CD4-positive, alpha-beta T cell treated with Interleukin-6 for 4 hours (primary cell): ENCODE measurements at places on chromosomes 7 and 10.

DNA sequence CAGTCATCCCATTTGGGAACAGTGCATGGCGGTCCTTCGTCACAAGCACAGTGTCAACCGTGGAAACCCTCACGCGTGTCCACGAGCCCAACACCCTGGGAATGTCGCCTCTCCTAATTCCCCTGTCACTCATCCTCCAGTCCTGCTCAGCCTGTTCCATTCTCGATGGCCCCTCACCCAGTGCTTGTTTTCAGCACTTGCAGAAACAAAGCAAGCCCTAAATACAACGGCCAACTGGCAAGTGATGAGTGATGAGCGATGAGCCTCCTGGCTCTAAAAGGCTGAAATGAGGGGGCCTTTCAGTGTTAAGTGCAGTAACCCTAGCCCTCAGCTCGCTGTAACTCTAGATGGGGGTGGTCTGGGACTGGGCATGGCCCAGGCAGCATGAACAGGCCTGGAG is 22.6 kb downstream of the NKX2-3 start:
- DNase-seq = no peak

- DNase-seq = no peak
Measured at GRCh38 chr7:36978461-36978860, 254.2 kb upstream of the AOAH start.

DNA sequence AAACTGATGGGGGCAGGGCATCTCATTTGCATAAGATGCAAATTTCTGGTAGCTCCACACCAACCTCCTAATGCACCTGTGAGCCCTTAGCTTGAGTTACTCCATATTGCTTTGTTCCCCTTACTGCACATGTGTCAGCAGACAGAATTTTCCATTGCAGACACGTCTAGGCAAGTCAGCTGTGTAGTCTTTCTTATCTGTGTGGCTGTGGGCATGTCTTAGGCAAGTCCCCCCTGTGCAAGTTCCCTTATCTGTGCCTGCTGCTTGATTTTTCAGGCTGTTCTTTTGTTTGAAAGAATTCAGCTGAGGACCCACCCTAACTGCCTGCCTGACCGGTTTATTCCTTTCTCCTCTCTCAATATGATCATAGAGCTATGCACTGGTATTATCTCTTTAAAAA is 28.5 kb upstream of the TRIM24 start:
- no peak for DNase-seq

DNA sequence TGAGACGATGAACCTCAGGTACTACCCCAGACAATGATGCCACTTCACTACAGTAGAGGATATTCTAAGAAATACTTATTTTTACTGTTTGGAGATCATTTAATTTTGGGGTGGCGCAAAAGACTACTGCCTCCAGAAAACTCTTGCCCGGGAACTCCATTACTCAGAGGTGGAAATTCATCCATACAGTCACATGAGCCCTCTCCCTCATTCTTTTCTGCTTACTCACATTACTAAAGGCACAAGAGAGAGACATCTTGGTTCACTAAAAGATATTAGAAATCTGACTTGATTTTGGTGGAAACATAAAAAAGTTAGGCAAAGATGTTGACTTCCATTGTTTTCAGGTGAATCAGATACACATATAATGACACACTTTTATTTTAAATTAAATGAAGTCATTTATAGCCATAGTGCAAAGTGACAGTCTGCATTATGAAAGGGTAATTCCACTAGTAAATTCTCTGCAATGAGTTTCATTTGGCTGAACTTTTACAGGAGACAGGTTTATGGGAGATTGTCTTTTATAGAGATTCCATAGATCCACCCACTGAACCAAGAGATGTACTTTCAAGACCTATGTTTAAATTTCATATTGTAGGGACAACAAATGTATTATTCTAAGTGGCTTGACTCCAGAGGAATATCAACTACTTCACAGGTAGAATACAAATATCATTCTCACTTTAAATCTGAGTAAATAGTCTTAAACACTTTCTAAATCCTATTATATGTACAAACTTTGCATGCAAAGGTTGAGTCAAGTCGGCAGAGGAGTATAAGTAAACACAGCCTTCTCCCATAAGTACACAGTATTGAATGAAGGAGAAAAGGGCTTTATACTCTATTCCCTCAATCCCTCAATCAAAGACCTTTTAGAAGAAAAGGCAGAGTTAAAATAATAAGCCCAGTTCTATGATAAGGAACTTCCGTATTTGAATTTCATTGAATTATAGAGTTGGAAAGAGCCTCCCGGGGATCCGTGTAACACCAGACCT is 18.8 kb downstream of the NEBL start:
- no peak for DNase-seq

GRCh38 chr7:82435769-82436168 is 7.8 kb downstream of the CACNA2D1 start:
- no peak for DNase-seq

GRCh38 chr7:27316311-27316710 is 73.7 kb downstream of the EVX1 start:
- DNase-seq = no peak

DNA sequence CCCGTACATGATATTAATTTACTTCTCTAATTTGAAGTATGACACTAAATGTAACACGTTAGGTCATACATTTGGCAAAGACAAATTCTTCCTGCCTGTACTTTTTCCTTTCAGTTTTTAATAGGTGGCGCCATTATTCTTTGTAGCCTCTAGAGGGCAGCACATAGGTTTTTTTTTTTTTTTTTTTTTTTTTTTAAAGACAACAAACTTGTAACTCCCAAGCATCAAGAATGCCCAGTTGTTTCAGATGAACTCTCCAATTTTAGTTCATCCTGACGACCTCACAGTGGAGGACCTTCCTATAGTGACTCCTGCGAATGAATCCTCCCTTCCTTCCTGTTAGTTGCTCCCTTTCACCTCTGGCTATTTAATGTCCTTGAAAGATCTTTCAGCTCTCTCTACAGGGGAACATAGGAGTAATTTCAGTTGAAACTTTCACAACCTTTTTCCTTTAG is 139.3 kb upstream of the HDAC9 start:
- DNase-seq = no peak

DNA sequence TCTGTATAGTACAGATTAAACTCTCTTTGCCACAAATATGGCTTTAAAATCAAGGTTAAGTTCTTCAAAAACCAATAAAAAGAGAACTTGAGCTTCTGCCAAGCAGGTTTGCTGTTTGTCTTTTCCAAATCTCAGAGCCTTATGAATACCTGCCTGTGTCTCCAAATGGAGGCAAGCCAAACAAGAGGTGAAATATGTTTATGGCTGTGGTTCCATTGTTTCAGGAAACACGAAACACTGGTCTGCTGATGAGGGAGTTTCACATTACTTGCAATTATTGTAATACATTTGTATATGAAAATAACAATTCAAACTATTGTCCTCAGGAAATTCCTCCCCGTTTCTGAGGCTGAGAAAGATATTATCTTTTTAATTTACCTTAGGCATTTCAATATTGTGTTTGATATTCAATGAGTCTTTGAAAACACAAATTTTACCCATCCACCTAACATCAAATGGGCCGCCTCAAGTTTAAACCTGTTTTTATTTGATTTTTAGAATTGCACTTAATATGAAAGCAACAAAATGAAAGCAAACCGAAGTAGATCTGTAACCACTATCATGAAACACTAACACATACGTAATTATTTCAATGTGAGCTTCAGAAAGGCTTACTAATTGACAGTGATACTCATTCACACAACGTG is 359.3 kb downstream of the HGF start:
- DNase-seq = no peak

- no peak for DNase-seq
Measured at GRCh38 chr10:96463562-96463961, 50.2 kb downstream of the TLL2 start.

DNA sequence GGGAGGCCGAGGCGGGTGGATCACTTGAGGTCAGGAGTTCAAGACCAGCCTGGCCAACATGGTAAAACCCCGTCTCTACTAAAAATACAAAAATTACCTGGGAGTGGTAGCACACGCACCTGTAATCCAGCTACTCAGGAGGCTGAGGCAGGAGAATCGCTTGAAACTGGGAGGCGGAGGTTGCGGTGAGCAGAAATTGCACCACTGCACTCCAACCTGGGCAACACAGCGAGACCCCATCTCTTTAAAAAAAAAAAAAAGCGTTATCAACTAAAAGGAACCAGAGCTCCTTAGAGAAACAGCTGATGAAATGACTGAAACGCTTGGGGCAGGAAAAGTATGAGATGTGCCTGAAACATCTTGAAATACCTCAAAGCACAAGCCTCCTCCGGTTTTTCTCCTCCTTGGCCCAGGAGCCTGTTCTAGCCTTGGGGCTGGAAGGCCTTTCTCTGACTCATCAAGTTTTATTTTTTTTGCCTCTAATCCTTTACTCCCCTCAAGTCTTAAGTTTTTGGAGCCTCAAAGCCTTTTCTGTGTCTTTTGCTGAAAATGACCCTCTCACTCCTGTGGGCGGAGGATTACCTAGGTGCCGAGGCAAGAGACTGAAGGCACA is 2.6 kb upstream of the METTL27 start:
- no peak for DNase-seq

DNA sequence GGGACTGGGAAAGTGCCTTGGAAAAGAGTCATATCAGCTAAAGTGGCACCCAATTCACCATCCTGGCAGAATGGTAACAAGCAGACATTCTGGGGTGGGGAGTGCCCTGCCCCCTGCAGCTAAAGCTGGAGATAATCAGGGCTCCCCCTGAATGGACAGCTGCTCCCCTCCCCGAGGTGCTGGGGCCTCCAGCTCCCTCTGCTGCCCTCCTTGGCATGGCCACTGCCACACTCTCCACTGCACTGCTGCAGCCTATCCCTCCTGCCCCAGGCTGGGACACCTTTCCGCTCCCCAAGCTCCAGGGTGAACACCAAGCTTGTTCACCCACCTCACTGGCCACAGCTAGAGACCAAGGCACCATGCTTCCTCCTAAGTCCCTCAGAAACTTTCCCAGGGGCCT is 9.8 kb upstream of the PARD3 start:
- DNase-seq = no peak

- no peak for DNase-seq
Measured at GRCh38 chr10:48271047-48271730, 3.3 kb downstream of the FRMPD2 start.

DNA sequence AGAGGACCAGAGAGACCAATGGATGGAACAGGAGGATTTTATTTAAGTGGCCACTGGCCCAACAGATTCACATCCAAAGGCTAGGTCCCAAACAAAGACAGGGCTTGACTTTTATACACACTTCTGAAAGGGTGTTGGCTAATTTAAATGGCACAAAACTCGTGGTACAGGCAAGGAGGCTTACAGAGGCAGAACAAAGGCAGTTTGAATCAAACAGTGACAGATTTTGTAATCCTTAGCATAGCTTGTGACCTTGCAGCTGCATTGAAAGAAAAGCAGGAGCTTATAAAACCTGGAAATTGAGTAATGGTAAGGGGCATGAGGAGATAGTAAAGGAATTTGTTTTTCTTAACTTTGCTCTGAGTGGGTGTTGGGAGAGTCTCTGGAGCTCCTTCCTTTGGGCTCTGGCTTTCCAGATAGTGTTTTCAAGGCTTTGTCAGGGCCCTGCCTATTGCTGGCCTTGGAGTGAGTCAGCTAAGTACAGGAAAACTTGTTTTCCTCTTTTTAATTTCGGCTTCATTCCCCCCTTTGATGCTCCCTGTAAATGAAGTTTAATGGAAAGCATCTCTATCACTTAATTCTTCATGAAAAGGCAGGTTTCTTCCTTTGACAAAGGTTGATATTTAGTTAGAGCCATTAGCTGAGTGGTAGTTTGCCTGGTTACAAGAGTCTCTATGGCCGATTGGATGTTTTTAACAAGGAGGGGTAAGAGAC is 96.9 kb downstream of the TRIM24 start:
- DNase-seq = no peak

GRCh38 chr10:27660268-27660667 is 85.4 kb downstream of the MKX start:
- DNase-seq = no peak

DNA sequence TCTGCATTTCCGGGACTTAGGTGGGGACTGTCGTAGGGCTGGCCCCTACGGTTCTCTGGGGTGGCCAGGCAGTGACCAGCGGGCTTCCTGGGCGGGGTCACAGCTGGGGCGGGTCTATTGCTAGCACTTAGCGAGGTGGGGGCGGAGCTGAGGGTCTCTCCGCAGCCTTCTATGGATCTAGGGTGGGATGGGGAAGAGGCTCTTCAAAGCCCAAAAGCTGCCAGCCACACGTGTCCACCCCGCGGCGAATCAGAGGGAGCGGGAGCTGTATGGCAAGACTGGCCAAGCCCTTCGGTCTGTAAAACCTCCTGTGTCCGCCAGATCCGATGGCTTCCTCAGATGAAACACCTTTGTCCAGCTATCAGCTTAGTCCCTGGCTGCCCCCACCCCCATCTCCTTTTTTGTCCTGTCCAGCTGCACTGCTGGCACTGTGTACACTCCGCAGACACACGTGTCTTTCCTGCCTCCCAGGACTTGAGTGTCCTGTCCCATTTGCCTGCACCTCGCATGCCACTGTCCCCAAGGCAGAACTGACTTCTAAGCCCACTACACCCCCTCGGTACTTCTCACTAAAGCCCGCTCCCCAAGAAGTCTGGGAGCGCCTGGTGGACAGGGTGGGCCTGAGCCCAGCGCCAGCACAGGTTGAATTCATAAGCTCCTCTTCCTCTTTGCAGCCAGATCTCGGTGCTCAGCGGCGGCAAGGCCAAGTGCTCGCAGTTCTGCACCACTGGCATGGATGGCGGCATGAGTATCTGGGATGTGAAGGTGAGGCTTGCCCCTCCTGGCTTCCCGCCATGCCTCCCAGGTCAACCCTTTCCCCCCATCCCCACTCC is 14.8 kb downstream of the PDAP1 start:
- DNase-seq = no peak

- DNase-seq = no peak
Measured at GRCh38 chr7:75054744-75055143, 18.9 kb downstream of the RCC1L start.

GRCh38 chr10:870564-871166 is 60.8 kb downstream of the LARP4B start:
- DNase-seq = no peak

DNA sequence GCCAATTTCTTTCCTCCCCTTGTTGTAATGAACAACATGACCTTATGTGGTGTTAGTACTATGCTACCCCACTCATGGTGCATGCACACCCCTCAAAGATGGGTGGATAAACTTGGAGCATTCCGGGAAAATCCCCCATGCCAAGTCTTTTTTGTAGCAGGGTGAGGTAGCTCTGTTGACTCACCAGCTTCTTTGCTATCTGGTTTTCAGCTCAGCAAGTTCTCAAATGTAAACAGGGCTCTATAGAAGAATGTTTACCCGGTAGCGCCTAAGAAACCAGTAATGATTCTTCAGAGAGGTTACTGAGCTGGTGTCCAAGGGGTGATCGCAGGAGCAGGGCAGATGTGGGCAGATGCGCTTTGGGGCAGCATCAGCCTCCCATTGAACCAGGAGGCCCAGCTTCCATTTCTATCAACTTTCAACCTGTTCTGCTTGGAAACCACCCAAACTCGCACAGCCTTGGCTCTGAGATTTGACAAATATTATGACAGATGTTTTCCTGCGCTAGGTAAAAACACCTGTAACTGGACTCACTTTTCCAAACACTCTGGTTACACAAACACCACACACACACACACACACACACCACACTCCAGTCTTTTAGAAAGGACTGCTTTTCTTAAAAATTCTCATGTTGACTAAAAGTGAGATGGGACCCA is 87.8 kb downstream of the ZRANB1 start:
- no peak for DNase-seq
